Fibroblast of the aortic adventitia (primary cell): ENCODE measurements at places on chromosomes 4 and X. TPM values are rescaled to one million over a fixed set of nuclear protein-coding genes. Genes with fewer than 3 reads are reported as not detected.
A peak's percentile ranks its signal among the peaks of the same experiment; 100 is the strongest.

Gene PDGFC
- total RNA-seq, result 30.5 and 42.8 TPM in 2 replicates

Gene PAGE5
- total RNA-seq, result not detected in 2 replicates

Gene CXCL1
- 1.3 and 5.2 TPM in 2 replicates for total RNA-seq

Gene PABPC5
- total RNA-seq, result 1.8 and 8.1 TPM in 2 replicates

Gene HTR2C
- total RNA-seq, result not detected in 2 replicates

Gene IL21
- total RNA-seq, result not detected in 2 replicates

Gene RPL10
- 1,297 and 3,230 TPM in 2 replicates for total RNA-seq

Gene ARMCX5
- total RNA-seq, result 13.7 and 22.0 TPM in 2 replicates

Gene FAM9B
- not detected in 2 replicates for total RNA-seq

Gene OPHN1
- total RNA-seq, result 5.6 and 9.4 TPM in 2 replicates

Gene TRIM60
- total RNA-seq, result not detected in 2 replicates

Gene FUNDC1
- 5.6 and 18.6 TPM in 2 replicates for total RNA-seq

- DNase-seq, result no peak
These were observed 91.7 kb upstream of the HPF1 start for GRCh38 chr4:169849456-169849855.

DNA sequence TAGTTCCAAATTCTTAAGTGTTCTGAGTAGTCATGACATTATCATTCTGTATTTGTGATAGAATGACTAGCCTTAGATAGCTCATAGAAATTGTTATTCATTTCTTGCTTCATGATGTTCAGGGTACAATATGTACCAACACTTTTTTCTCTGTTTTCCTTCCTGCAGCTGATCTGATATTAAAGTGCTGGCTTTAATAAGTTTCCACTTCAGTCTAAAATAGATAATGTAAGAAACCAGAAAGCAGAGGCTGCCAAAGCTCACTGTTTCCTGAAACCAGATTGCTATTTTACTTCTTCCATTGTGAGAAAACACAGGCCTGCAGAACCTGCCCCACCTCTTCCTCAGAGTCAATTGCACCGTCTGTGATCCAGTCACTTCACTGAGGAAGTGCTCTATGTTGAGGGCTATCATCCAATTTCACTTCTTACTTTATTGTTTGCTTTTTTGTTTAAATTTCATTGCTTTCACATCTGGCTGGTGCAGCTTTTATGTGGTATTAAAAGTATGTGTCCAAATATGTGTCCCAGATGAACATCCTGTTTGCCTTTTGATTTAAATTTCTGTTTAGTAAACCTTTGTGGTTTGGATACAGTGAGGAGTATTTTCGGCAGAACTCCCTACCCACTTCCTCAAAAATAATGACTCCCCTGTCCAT, 652.1 kb downstream of the ANKRD50 start:
- DNase-seq, result peak; percentile 85

DNA sequence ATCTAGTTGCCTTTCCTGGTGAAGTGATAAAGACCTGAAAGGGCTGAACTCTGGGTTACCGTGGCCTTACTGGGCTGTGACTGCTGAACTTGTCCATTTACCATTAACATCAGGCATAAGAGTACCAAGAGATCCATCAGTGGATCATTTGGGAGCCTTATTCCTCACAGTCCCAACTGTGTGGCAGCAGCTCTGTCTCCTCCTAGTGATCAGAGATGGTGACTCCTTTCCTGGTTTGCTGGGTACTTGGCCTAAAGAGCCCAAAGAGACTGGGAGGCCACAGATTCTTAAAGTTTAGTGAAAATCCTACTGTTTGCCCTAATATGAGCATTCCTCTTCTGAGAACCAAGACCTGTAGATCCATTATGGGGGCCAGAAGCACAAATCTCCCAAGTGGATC, 56.3 kb upstream of the ATP6AP2 start:
- DNase-seq, result no peak

DNA sequence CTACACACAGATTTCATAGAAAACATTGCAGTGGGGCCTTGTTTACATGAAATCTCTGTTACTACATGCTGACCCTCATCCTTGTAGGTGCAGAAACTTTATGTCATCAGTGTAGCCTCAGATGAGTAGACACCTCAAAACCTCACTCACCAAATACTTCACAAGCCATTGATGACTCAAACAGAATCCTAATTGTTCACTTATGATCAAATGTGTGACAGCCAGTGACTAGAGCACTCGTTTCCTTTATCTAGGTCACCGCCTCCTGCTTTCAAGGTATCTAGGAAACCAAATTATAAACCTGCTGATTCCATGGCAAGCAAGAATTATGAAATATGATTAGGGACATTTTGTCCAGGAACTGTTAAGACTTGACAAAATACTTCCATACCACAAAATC, 255.8 kb upstream of the GPRIN3 start:
- no peak for DNase-seq

GRCh38 chr4:139603576-139604410, 47.8 kb upstream of the SETD7 start:
- DNase-seq, result peak; percentile 73

- DNase-seq, result no peak
These were observed 341.9 kb downstream of the RAB28 start for GRCh38 chr4:13142191-13142590.

- DNase-seq, result no peak
These were observed 34.4 kb downstream of the GLRA3 start for GRCh38 chr4:174794543-174795094.

- DNase-seq, result no peak
These were observed 140.3 kb upstream of the SH3RF1 start for GRCh38 chr4:169410839-169411770.

- no peak for DNase-seq
These were observed 1727.8 kb downstream of the ARAP2 start for GRCh38 chr4:34516524-34516923.

GRCh38 chr4:109701566-109702410, 1.5 kb downstream of the CASP6 start:
- DNase-seq, result peak; percentile 8

GRCh38 chrX:37825215-37825842, 22.0 kb downstream of the DYNLT3 start:
- peak; percentile 49 for DNase-seq

DNA sequence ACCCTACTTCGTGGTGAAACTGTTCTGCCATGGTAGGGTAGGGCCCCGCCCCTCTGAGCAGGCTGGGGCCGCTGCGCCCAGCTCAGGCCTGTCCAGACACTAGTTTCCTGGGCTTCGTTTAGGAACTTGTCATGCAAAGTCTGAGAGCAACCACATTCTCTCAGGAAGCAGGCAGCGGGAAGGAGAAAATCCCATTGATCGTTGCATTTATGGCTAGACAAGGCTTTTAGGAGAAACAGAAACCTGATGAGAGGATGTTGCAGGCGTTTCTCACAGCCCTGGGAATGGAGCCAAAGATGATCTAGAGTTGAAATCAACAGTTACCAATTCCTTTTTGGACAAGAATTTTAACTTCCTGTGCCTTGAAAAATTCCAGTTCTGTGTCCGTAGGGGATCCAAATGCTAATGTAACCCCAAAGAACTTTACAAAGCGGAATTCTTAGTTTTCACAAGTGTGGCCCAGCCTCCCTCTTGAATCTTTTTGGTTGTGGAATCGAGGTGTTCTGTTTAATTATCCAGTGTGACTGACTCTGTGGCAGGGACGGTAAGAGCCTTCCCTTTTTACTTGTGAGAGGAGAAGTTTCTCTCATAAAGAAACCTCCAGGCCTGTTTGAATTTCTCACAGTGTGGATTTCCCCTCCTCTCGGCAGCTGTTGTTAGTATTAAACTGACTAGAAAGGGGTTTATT, 4.5 kb upstream of the CXCL9 start:
- peak; percentile 84 for DNase-seq

DNA sequence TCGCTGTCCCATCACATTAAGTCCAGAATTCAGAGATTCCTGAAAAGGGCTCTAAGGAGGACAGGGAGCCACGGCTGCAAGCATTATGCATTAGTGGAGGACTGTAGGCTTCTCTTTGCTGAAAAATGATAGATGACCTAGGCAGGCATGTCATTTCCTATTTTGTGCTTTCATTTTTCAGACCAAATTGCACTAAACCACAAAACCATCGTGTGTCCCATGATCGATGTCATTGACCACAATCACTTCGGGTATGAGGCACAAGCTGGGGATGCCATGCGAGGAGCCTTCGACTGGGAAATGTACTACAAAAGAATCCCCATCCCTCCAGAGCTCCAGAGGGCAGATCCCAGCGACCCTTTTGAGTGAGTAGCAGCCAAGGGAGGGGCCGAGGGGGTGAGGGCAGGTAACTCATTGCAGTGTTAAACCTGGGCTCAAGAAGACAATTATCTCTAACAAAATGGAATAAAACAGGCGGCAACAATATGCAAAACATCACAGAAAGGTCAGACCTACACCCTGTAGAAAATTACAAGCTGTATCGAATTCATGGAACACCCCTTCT, 355.2 kb upstream of the GALNT7 start:
- DNase-seq, result no peak

DNA sequence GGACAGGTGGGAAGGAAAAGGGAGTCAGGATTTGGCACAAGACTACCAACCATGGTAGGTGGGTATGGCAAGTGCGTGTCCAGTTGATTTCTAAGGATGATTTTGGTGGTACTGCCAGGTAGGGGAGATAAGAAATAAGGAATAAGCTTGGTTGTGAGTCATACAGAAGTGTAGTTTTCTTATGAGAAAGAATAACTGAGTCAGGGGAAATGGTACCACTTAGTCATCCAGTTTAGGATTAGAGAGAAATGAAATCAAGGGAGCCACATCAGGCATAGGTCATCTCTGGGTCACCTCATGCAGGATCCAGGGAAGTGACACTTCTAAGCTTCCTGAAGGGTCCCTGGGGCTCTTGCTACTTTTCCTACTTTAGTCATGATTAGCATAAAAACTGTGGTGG, 107.1 kb upstream of the C1GALT1C1 start:
- peak; percentile 32 for DNase-seq

- DNase-seq, result no peak
These were observed 211.4 kb downstream of the FSTL5 start for GRCh38 chr4:161952382-161952781.

GRCh38 chr4:160510928-160511327, 1408.0 kb downstream of the RAPGEF2 start:
- no peak for DNase-seq

GRCh38 chrX:39652336-39652735, 445.4 kb downstream of the BCOR start:
- DNase-seq, result peak; percentile 50

DNA sequence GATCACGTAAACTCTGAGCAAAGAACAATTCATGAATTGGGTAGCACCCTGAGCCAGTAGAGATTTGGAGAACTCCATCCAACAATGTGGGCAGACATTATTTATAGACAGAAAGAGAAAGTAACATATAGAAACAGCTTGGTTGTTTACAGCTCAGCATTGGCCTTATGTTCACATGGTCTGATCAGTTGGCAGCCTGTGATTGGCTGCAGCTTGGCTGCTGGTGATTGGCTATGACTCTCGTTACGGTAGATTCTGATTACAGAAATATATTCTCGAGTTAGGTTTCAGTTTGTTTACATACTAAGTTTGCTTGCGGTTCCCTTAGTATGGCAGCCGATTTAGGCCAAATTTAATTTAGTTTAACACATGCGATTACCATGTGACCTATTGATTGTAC, 663.4 kb downstream of the RAPGEF2 start:
- DNase-seq, result no peak

DNA sequence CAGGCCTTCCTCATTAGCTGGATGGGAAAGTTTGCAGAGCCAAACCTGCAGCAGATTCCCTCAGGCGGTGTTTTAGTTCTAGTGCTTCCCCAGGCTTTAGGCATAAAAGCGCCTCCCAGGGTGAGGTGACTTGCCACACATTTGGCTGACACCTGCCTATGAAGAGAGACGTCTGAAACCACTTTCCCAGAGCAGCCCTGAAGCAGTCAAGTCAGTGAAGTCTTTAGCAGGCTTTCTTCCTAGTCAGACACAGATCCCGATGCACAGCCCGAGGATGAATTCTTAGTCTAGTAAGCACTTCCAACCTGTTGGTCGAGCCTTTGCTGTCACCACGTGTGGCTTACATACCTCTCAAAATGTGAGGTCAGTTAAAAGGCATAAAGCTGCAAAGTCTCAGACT, 484.1 kb downstream of the SMARCA1 start:
- no peak for DNase-seq

- no peak for DNase-seq
These were observed 381.0 kb upstream of the TEX13C start for GRCh38 chrX:124938715-124939114.

GRCh38 chr4:22093126-22093525, 144.6 kb upstream of the KCNIP4 start:
- DNase-seq, result no peak

DNA sequence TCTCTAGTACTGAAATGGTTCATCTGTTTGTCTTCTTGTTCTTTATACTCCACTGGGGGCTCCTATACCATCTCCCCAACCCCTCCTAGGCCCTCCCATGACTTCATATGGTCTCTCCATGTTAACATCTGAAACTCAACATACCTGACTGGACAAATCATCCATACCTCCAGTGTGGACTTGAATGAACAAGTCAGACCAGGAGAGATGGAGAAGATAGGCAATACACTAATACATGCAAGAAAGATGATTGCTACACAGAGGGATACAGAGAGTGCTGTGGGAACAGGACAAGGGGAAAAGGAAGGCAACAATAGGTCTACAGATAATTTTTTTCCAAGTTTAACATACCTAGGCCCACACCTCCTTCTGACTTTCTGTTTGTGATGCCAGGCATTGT, 175.1 kb downstream of the FHIP1A start:
- no peak for DNase-seq

DNA sequence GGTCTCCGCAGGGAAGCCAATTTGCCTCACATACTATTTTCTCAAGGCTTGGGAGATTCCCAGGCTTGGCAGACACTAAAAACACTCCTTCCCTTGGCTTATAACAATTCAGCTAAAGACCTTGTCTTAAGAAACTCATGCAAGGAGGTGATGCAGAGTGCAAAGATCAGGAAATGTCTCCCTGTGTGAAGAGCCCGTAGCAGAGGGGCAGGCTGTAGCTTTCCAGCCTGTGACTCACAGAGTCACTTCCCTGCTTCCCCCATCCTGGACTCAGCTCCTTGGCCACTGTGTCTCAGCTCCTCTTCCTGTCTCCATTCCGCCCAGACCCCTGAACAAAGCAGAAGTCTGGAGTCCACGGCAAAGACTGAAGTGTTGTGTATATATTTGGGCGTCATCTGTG, 56.1 kb downstream of the KDR start:
- DNase-seq, result peak; percentile 54

DNA sequence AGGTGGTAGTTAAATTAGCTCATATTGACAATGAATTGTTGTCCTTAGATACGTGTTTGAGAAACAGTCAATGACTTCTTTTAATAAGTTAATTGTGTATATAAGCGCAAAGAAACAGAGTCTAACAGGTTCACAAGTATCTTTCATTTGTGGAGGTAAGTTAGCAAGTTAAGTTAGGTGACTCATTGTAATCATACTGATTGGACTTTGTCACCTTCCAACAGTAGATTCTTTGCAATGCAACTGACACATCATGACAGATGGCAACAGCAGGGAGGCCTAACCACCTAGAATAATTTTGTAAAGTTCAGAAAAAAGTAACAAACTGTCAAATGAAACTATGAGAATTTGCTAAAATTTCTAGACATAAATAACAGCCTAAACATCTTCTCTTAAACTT, 207.6 kb upstream of the PITX2 start:
- no peak for DNase-seq

GRCh38 chr4:153706519-153706918, 22.4 kb downstream of the TLR2 start:
- no peak for DNase-seq
